A549 treated with AZD2906 at 1 μM for 4 hours (cell line): ENCODE measurements at places on chromosomes 2 and 18. TPM values are rescaled to one million over a fixed set of nuclear protein-coding genes. Genes with fewer than 3 reads are reported as not detected.

Gene MOGAT1
- total RNA-seq, result not detected in 5 replicates

Gene OSBPL1A
- total RNA-seq, result 13.2 to 20.4 TPM (median 15.3 TPM) in 5 replicates

Gene MEMO1
- total RNA-seq, result 73.1 to 88.6 TPM (median 74.5 TPM) in 5 replicates

Gene MYO5B
- 6.7 to 8.7 TPM (median 8.0 TPM) in 5 replicates for total RNA-seq

Gene SCN2A
- total RNA-seq, result 0.03 TPM in 1 of 5 replicates, not detected in the others

Gene DSG1
- total RNA-seq, result not detected in 5 replicates

Gene NCK2
- 21.0 to 29.7 TPM (median 25.7 TPM) in 5 replicates for total RNA-seq

Gene ASXL3
- total RNA-seq, result not detected in 5 replicates

Gene AQP4
- total RNA-seq, result 0.05 TPM in 1 of 5 replicates, not detected in the others

Gene NDUFAF7
- total RNA-seq, result 16.7 to 18.4 TPM (median 17.7 TPM) in 5 replicates

Gene CENPO
- 44.3 to 57.3 TPM (median 48.0 TPM) in 5 replicates for total RNA-seq

Gene IGFBP5
- 0.13 to 0.20 TPM (median 0.16 TPM) in 5 replicates for total RNA-seq

Gene DCC
- not detected in 5 replicates for total RNA-seq

Gene TFPI
- 35.2 to 53.4 TPM (median 47.5 TPM) in 5 replicates for total RNA-seq

Gene ACMSD
- total RNA-seq, result not detected in 5 replicates

Gene CRIM1
- total RNA-seq, result 127 to 174 TPM (median 164 TPM) in 5 replicates

Gene HOXD12
- total RNA-seq, result not detected in 5 replicates

Gene SPHKAP
- total RNA-seq, result 0.01 TPM in 1 of 5 replicates, not detected in the others

Gene ACP1
- total RNA-seq, result 180 to 235 TPM (median 188 TPM) in 5 replicates

Gene PPIL3
- total RNA-seq, result 18.2 to 25.2 TPM (median 24.0 TPM) in 5 replicates

Gene MATN3
- 10.9 to 19.1 TPM (median 16.2 TPM) in 5 replicates for total RNA-seq

Gene GLI2
- total RNA-seq, result 16.8 to 26.9 TPM (median 22.1 TPM) in 5 replicates

Gene SMYD5
- total RNA-seq, result 49.3 to 56.8 TPM (median 54.0 TPM) in 5 replicates

Gene LYPD6
- 0.04 to 0.08 TPM (median 0.07 TPM) in 5 replicates for total RNA-seq

Gene ANKRD29
- total RNA-seq, result 13.8 to 18.8 TPM (median 17.3 TPM) in 5 replicates

Gene KCNG3
- total RNA-seq, result 0.53 to 0.67 TPM (median 0.61 TPM) in 5 replicates

Gene LYG2
- not detected in 5 replicates for total RNA-seq

Gene GNAL
- total RNA-seq, result 4.9 to 6.6 TPM (median 5.5 TPM) in 5 replicates

Gene SKOR2
- not detected in 5 replicates for total RNA-seq

Gene MCM6
- total RNA-seq, result 43.0 to 55.6 TPM (median 45.1 TPM) in 5 replicates

Gene ASB3
- 10.2 to 11.9 TPM (median 11.8 TPM) in 5 replicates for total RNA-seq

Gene MEIS1
- 1.6 to 2.0 TPM (median 1.7 TPM) in 5 replicates for total RNA-seq

Gene TMEM185B
- total RNA-seq, result 44.4 to 50.6 TPM (median 47.3 TPM) in 5 replicates

Gene CCDC74B
- total RNA-seq, result 4.2 to 6.8 TPM (median 6.2 TPM) in 5 replicates

Gene ITGB1BP1
- total RNA-seq, result 166 to 178 TPM (median 173 TPM) in 5 replicates
